ENCODE measurements at places on chromosomes 7 and 10.

- no peak for DNase-seq
Measured at GRCh38 chr7:47458057-47458456, 123.9 kb downstream of the TNS3 start.

DNA sequence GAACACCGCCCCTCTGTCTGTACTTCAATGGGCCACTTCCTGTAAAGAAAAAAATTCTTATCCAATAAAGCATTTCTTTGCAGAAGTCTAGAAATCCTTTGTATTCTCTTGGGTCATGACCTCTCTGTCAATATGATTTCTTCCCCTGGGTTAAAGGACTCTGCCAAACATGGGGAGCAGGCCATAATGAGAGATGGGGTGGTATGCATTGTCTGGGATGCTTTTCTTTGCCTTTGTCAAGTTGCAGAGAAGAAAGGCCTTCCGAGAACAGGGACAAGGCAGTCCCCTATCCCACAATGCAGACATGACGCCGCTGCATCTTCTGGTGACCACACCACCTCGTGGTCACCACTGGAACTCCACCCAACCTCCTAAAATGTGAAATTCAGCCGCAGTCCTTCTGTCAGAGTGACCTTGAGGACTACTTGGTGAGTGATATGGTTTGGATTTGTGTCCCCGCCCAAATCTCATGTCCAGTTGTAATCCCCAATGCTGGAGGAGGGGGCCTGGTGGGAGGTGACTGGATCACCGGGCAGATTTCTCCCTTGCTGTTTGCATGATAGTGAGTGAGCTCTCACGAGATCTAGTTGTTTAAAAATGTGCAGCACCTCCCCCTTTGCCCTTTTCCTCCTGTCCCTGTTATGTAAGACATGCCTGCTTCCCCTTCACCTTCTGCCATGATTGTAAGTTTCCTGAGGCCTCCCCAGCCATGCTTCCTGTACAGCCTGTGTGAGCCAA, 15.2 kb upstream of the FRMPD2 start:
- peak; percentile 37 for DNase-seq

DNA sequence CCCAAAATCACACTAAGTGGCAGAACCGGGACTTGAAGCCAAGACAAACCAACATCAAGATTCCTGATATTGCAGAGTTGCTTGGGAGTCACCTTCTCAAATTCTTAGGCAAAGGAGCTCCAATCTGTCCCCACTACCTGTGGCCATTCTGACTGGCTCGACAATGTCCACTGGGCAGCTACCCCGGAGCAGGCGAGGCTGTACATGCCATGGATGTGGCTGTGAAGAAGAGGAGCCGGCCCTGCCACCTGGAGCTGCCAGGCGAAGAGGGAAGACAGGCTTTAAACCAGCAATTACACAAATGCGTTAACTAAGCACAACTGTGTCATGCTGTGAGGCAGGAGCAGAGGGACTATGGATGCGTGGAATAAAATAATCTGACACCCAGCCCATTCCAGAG, 18.1 kb downstream of the CAMK2G start:
- DNase-seq = no peak

DNA sequence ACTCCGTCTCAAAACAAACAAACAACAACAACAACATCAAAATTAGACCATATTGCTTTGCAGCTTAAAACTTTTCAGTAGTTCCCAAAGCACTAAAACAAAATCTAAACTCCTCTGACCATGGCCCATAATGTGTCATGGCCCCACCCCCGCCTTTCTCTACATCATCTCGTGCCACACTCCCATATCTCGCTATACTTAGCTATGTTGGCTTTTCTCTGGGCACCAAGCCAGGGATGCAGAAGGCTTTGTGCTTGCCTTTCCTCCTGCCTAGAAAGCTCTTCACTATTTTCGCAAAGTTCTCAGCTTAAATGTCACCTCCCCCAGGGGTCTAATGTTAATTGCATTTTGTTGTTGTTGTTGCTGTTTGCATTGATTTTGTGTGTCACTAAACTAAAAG, 15.1 kb upstream of the SLC16A12 start:
- DNase-seq = no peak
